EL (cell line): ENCODE measurements at places on chromosomes 12 and 14.

- DNase-seq = no peak
Observed at GRCh38 chr12:103830025-103830725, 10.9 kb downstream of the NT5DC3 start.

- no peak for DNase-seq
Observed at GRCh38 chr12:24929953-24930352, 18.9 kb downstream of the BCAT1 start.

GRCh38 chr14:26380637-26381036 is 217.2 kb downstream of the NOVA1 start:
- DNase-seq = no peak

GRCh38 chr14:103699901-103700752 is 15.1 kb downstream of the XRCC3 start:
- no peak for DNase-seq

DNA sequence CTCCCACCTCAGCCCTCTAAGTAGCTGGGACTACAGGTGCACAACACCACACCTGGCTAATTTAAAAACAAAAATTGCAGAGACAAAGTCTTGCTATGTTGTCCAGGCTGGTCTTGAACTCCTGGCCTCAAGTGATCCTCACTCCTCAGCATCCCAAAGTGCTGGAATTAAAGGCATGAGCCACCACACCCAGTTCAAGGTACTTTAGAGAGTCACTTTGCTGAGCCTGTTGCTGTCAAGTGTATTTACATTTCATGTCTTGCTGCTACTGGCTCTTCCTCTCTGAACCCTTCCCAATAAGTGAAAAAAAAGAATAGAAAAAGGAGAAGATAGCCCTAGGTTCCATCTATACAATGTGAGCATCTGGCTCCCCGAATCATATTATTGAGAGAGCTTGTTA is 38.4 kb downstream of the SLCO1A2 start:
- no peak for DNase-seq

DNA sequence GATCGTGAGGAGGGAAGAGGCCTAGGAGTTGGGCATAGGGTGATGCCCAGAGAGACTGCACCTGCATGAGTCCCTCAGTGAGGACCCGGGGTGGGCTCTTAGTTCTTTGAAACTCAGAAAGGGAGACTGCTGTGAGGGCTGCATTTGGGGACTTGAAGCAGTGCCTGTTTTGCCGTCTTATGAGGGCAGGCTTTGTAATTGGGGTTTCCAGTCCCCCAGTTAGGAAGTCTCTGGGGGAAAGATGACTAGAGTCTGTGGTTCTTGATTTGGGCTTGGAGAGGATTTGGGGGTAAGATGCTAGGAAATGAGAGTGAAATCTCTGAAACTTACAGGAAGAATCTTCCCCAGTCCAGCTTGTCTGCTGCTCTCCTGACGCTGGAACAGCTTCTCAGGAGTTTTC is 99.6 kb downstream of the ARF6 start:
- DNase-seq = no peak
